CD4-positive, alpha-beta T cell treated with Interleukin-4 for 1 hour (primary cell): ENCODE measurements at places on chromosomes 16 and 17.

GRCh38 chr17:82003411-82004381 is 19.0 kb downstream of the CENPX start:
- no peak for DNase-seq

DNA sequence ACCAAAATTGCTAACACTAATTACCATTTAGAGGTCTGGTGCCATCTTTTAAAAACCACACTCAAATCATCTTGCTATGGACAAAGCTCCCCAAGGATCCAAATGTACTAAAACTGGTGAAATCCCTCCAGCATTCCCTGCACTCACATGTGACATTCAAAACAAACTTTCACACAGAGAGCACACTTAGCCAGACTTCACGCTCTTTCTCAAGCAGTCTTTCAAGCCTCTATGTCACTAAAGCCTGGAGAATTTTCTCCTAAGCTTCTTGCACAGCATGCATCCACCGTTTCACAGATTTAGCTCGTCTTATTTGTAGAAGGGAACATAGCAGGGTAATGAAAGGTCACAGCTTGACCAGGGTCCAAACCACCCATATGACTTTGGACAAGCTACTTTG is 19.3 kb downstream of the CMTM3 start:
- DNase-seq = no peak

DNA sequence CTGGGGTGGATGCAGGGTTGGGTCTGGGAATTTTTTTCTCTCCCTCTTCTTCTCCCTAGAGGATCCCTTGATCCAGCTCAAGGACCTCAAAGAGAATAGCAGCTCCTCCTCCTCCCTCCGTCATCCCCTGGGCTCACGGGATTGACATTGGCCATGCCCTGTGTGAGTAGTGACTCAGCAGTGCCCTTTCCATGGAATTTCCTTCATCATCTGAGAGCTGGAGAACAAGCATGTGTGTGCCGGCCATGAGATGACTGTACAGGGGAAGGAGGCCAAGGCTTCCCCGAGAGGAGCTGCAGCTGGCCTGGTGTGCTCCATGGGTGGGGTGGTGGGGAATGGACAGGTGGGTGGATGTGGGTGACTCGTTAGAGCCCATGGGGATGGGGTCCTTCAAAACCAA is 8.9 kb upstream of the WSCD1 start:
- DNase-seq = no peak

GRCh38 chr16:35255186-35255803 is 1795.9 kb downstream of the TP53TG3F start:
- no peak for DNase-seq

- DNase-seq = no peak
These were observed 115.1 kb downstream of the ABCA8 start for GRCh38 chr17:68840073-68840472.

DNA sequence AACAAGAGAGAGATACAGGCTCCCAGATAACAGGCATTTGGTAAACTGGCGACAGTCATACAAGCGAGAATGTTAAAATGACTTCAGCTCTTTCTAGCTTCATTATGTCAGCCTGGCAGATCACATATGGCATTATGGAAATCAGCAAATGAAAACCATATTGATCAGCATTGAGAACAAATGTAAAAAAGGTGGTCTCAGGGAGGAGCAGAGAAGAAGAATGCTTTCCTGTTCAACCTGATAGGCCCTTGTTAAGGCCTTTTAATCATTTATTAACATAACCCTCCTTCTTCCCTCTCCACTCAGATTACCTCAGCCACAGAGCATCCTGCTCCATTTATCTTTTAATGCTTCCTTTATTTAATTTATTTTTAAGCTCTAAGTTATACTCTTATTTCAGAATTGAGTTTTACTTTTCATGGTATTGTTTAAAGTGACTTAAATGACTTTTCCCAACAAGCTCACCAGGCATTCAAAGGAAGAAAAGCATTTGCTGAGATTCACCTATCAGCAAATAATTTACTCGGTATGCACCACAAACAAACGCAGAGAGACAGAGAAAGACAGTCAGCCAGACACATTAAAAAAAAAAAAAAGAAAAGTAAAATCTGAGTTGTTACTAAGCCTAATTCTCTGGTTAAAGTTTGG is 243.9 kb upstream of the TBX2 start:
- DNase-seq = no peak

- no peak for DNase-seq
These were observed 4.7 kb downstream of the ZNF750 start for GRCh38 chr17:82835122-82835521.

DNA sequence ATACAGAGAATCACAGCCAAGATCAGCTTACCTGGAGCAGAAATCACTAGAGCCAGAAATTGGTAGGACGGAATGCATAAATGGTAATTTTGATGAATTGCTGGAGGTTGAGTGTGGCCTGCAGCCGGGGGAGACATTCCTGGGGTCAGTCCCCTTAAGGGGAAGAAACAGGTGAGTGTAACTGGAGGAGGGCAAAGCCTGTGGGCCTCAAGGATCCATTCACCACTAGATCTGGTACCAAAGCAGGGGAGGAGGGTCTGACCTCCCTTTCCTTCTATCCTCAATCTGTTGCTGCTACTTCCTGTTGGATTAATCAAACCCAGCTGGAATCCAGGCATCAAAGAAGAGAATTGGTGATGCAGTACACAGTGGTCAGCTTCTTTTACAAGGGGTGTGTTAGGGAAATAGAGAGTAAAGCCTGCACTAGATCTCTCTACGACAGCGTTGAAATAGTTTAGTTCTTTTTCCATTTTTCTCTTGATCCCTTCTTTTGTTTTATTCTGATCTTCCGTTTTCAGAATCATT is 8.6 kb upstream of the ABCA9 start:
- no peak for DNase-seq

GRCh38 chr16:4936991-4937781 is at the start of gene PPL:
Gene PPL, minus strand, starts transcription at chr16:4937148. Its CDS starts 103 bp downstream, at chr16:4937045.
- no peak for DNase-seq

GRCh38 chr17:63082273-63082861 is 116.3 kb downstream of the TANC2 start:
- DNase-seq = peak; percentile 3

GRCh38 chr16:55508941-55509931 is at the start of gene LPCAT2:
Gene LPCAT2, plus strand, starts transcription at chr16:55509072. Its CDS starts 110 bp downstream, at chr16:55509182.
- peak; percentile 28 for DNase-seq

- peak; percentile 49 for DNase-seq
These were observed 832 bp downstream of the CARHSP1 start for GRCh38 chr16:8867932-8868415.
